Hindlimb muscle (tissue), 1 donor: ENCODE measurements at places on chromosomes 12 and 14. TPM values are rescaled to one million over a fixed set of nuclear protein-coding genes. Genes with fewer than 3 reads are reported as not detected.

The KLRC1 gene
- 0.30 TPM for polyA plus RNA-seq

The CLEC14A gene
- 24.4 TPM for polyA plus RNA-seq

The PLEKHG7 gene
- polyA plus RNA-seq = 0.85 TPM

The DHRS7 gene
- polyA plus RNA-seq = 93.9 TPM

DNA sequence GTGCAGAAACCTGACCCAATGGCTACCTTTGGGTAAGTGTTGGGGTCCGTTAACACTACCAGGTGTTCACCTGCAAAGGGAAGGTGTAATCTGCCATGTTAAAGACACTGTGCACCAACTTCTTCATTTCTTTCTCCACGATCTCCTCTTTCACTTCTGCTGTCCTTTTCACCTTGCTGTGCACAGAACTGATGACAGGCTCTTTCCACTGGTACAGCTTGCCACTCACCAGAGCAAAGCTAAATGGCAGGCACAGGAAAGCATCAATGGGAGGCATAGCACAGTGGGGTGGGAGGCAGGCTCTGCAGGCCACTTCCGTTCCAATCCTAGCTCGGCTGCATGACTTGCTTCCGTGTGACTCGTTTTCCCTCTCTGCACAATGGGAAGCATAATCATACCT, 2.6 kb upstream of the C12orf76 start:
- no peak for DNase-seq

- no peak for DNase-seq
Observed at GRCh38 chr12:121289962-121290361, 6.5 kb downstream of the CAMKK2 start.

DNA sequence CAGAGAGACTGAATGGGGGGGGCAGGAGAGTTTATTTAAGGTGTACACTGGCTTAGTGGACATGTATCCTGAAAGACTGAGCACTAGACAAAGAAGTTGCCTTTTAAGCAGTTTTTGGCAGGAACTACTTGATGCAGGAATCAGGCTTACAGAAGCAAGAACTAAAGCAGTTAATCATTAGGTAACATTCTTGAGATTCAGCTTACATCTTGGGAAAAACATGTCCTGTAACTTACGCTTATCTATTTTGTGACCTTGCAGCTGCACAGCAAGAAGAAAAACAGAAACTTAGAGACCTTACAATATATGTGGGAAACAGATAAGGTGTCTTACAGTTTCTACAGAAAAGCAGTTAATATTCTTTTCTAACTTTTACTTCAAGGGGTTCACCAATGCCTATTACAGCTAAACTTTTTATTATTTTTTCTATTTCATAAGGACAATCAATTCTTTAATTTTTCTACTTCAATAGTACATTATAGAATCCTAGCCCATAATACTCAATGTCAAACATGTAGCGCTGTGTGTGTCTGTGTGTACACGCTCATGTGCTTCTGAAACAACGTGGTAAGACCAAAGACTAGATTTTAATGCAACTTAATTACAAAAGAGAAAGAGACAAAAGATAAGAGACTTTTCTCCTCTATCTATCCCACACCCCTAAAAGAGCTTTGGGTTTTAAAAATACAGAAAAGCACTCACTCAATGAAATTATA, 276.9 kb downstream of the PRKD1 start:
- DNase-seq = no peak

GRCh38 chr12:54173066-54173726, 15.6 kb downstream of the SMUG1 start:
- DNase-seq = peak; percentile 79

DNA sequence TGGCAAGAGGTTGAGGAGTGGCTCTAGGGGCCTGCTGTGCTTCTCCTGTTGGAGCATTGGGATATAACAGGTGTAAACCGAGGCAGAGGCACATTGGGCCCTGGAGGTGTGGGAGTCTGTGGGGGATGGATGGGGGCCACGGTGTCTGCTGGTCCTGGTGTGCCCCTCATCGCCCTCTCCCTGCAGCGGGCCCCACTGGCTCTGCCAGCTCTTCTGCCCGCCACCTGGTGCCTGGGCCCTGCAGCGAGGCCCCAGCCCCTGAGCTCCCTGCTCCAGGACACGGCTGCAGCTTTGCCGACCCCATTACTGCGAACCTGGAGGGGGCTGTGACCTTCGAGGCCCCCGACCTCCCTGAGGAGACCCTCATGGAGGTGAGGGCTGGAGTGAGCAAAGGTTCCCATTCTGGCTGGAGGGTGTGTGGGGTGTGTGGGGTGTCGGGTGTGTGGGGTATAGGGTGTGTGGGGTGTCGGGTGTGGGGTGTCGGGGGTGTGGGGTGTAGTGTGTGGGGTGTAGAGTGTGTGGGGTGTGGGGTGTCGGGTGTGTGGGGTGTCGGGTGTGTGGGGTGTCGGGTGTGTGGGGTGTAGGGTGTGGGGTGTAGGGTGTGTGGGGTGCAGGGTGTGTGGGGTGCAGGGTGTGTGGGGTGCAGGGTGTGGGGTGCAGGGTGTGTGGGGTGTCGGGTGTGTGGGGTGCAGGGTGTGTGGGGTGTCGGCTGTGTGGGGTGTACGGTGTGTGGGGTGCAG, 10.6 kb upstream of the PUS1 start:
- no peak for DNase-seq

DNA sequence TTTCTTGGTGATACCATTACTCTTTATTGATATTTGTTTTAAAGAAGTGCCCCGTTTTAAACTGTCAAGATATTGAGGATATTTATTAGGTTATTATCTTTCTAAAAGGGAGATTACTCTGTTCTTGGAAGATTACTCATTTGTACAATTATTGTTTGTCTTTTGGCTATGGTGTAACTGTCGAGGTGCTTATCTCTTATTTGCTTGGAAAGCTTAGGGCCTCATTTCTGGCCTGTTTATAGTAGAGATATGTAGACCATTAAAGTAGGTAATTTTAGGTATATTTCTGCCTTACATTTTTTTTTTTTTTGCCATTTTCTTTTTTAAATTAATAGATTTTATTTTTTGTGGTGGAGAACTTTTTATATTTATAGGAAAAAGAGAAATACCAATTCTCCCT, 74.2 kb downstream of the KTN1 start:
- no peak for DNase-seq

DNA sequence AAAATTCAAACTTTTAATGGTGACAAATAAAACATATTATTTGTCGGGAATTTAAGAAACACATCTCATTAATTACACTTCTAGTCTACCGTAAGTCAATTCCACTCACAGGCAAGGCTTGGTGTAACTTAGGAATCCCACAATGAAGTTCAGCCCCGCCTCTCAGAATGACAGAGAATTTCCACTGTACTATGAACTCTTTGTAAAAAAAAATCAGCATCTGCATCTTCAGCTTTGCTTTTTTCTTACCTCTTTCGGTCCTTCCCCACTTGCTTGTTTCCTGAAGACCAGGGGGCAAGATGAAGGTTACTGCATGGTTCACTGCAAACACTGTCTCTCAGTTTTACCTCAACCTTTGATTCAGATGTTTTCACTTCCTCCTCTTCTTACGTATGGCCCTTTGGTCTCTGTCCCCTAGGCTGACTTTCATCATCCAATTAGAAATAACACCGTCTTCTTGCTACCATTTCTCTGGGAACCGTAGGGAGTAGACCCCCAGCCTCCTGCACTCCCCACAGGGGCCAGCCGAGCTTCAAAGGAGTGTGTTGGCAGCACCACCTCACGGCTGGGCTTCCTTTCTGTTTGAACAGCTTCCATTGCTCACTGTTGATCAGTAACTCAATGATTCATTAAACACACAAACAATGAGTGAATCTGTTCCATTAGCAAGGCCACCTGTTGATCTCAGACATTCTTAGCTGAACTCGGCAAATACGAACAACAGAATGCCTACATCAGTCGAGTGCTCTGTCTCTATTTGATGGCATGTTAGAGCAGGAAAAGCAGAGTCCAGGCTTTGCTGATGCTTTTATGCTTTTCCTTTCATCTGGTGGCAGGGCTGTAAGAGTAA, 343.0 kb downstream of the BMP4 start:
- no peak for DNase-seq

GRCh38 chr14:68307790-68308168, 485.1 kb downstream of the ZFP36L1 start:
- peak; percentile 78 for DNase-seq
